ENCODE measurements at places on chromosomes 6 and 20.

GRCh38 chr20:53750827-53751619, 157.4 kb upstream of the ZNF217 start:
- DNase-seq, result peak; percentile 20

GRCh38 chr6:122063076-122063475, 336.4 kb upstream of the HSF2 start:
- no peak for DNase-seq

GRCh38 chr6:25387911-25388310, 108.7 kb downstream of the CARMIL1 start:
- no peak for DNase-seq

GRCh38 chr20:3560578-3560977, 89.8 kb downstream of the ATRN start:
- peak; percentile 51 for DNase-seq
